ENCODE measurements at places on chromosomes 2 and 18.

- DNase-seq, result no peak
Observed at GRCh38 chr18:51164342-51164741, 33.1 kb downstream of the MEX3C start.

DNA sequence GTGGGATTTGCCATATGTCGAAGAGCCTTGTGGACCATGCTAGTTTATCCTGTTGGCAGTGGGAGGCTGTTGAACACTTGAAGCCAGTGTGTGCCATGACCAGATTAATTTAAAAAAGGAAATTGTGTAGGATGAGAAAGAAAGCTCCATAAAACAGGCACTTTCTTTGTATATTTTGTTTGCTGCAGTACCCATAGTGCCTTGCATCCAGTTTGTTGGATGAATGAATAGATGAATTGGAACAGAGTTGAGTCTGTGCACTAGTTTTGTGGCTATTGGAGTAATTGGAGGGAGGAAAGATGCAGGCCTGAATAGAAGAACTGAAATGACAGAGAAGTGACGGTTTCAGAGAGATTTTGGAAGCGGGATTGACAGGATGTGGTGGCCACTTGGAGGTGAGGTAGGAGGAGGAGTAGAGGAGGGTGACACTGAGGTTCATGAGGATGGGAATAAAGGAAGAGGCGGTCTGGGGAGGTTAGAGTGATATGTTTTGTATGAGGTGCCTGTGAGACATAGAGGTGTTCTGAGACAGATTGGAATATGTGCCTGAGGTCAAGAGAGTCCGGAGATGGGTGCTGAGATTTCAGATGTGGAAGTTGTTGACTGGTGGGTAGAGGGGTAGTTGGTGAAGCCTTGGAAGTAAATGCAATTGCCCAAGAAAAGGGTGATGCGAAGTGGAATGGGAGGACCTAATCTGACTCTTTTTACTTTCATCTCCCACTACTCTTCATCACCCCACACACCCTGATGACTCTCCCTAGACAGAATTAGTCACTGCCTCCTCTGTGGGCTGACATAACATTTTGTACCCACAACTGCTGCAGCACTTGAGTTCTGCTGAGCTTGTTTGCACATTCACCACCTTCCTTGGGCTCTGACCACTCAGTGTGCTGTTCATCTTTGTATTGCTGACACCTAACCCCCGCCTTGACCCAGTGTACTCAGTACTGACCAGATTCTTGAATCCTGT lies 5.1 kb downstream of the DGUOK start:
- DNase-seq, result peak; percentile 17

- no peak for DNase-seq
Observed at GRCh38 chr2:19373352-19373751, 14.9 kb upstream of the OSR1 start.

DNA sequence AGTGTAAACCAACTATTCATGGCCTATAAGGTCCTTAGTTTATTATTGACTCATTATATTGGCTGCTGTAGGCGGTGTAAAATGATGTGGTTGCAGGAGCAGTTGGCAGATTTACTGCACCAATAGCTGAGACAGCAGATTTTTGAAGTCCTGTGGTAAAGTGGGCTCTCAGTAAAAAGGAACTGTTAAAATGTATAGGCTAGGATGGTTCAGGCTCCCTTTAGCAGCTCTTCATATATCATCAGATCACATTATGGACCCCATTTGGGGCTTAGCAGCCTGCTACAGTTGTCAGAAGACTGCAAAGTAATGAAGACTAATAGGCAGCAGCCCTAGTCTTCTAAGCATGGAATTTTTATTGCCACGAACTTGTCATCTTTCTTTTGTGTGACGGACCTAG lies 27.8 kb downstream of the MTX2 start:
- DNase-seq, result no peak

- no peak for DNase-seq
Observed at GRCh38 chr2:40700231-40700954, 248.5 kb upstream of the SLC8A1 start.

DNA sequence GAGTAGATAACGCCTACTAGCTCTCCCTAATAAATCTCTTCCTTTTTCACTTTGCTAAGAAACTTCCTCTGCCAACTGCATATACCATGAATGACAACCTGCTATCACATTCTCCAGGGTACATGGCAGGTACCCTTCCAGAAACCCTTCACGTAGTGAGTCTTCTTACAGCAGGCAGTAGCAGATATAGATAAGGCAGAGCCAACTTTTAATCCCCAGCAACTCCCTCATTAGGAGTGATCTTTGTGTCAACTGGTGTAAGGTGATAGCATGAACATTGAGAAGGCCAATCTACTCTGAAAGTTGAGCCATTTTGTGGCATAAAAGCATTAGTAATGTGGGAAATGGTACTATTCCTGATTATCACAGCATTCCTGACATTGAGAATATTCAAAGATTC lies 5.7 kb upstream of the STK17B start:
- no peak for DNase-seq

DNA sequence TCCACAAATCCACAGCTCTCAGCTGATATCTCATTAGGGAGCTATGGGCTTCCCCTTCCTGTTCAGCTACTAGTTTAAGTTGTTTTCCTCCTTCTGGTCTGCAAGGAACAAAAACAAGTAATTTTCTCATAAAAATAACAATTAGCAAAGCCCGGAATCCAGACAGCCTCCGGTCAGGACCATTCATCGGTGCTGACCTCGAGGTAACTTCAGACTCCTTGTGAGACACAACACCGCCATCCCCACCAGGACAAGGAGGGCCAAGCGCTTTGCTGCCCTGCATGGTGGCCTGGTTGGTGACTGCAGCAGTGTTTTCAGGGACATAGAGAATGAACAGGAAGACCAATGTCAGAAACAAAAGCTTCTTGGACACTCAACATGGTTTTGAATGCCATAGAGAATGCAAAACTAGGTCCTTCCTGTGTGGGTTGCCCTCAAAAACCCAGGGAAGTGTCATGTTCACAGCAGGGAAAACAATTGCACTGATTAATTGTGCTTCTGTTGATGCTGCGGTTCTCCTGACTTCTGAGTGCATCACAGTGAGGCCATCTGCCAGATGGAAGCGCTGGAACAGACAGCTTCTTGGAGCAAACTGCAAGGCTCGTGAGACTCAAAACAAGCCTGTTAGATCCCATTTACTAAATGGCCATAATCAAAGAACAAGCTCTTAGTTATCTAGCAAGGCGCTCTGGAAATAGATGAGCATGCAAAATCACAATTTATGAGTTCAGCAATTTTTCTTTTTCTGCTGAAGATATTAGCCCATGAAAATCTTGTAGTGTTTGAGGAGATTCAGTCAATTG lies 77.1 kb downstream of the HS1BP3 start:
- peak; percentile 58 for DNase-seq

GRCh38 chr2:112683550-112684414 lies 37.0 kb upstream of the NT5DC4 start:
- no peak for DNase-seq

DNA sequence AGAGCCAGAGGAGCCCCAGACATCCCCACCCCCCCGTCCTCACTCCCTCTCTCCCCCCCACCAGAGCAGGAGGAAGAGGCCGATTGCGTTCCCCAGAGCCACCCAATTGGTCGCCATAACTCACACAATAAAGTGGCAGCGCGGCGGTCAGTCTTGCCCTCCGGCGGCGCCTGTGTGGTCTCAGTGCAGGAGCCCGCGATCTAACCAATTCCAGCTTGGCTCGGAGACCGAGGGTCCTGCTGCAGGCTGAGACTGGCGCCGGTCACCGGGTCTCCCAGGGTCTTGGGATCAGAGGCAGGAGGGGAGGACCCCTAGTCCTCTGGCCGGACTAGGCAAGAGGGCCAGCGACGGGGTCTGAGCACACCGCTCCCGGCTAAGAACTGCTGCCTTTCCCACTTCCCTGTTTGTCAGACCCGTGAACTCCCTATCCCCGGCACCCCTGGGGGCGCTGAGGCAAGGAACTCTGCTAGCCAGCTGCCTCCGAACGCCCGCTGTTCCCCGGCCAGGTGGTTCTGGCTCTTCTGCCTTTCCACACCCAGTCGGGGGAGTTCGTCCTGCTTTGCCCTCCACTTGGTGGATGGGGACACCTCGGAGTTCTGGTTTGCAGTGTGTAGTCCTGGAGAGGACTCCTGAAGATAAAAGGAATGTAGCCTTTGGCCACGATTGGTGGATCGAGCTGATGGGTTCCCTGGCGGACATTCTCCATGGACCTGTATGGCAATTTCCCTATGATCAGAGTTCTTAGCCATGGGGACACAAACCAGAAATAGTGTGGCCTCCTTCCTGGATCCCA lies 1.0 kb upstream of the HOXD12 start:
- DNase-seq, result no peak

DNA sequence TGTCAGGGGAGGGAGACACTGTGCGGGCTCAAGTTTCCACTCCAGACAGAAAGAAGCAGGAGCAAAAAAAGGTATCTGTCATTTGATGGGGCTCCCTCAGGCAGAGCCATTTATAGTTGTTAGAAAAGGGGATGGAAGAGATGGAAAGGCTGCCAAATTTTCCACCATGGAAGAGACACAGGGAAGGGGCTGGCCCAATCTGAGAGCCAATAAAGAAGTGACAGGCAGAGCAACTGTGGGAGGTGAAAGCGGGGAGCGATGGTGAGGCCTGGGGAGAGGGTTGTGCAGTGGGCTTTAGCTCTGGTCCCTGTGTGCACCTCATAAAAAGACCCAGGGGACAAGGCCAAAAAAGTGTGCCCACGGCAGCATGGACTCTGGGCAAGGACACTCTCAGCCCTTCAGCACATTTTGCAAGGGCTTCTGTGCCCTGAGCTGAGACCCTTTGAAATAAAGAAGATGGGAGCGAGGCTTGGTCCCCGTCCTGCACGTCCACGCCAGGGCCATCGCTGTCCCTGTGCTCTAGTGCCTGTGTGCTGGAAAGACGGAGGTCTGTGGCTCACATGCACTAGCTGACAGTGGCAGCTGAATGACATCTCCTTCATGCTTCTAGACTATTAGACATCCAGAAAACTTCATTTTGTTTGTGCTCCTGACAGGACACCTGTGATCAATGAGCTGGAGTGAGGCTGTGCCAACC lies 456.7 kb upstream of the HS6ST1 start:
- DNase-seq, result no peak

DNA sequence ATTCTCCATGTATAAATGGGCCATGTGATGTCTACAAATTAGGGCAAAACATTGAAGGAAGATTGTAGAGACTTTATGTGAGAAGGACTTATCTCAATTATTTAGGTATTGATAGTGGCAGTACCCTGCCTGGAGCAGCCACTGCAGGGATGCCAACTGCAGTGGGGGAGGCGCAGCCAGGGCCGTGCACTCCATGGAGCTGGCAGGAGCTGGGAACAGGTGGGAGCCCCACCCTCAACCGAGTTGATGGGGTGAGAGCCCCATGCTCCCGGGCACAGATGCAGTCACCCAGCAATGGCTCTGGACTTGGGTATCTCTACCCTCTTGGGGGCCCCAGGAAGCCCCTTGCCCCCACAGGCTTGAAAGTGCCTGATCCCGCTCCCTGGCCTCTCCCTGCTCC lies 564.3 kb downstream of the SLC4A3 start:
- DNase-seq, result no peak

DNA sequence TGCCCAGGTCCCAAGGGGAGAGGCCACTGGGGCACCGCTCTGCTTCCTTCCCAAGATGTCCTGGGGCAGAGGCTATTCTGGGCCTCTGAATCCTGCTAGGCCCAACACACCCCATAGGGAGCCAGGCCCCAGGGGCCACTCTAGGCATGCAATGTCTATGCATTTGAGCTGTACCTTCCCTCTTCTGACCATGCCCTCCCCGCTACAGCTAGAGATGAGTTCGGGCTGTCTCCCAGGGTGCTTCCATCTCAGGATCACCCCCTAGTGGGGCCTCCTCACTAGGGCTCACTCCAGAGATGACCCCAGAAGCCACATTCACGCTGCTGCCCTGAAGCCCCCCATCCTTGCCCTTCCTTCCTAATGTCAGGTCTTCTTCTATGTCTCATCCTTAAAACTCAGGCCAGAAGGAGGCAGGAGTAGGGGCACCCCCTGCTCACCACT lies 54.4 kb downstream of the TNS1 start:
- no peak for DNase-seq

GRCh38 chr2:233638836-233639235 lies 2.6 kb downstream of the UGT1A10 start:
- no peak for DNase-seq

DNA sequence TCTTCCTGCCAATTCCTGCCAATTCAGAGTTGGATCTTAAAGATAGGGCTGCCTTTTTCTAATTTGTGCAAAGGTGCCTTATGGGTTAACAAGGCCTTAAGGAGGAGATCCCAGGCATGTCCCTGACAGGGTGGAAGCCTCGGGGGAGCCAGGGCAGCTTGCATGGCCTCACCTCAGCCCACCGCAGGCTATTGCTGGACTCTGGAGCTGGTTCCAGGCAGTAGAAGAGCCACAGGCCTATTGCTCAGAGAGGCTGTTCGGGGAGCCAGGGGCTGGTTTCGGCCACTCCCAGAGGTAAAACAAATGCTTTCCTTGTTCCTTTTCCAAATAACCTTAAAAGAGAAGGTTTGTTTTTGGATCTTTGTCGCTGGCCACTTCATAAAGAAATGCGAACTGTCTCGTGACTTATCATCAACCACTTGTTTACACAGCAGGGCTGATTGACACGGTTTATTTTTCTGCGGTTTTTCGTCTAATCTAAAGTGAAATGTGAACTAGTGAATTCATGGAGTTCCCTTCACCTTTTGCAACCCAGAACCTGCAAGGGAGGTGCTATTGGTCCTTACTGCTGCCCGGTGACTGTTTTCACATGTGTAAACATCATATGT lies 108.6 kb downstream of the APOB start:
- DNase-seq, result no peak

DNA sequence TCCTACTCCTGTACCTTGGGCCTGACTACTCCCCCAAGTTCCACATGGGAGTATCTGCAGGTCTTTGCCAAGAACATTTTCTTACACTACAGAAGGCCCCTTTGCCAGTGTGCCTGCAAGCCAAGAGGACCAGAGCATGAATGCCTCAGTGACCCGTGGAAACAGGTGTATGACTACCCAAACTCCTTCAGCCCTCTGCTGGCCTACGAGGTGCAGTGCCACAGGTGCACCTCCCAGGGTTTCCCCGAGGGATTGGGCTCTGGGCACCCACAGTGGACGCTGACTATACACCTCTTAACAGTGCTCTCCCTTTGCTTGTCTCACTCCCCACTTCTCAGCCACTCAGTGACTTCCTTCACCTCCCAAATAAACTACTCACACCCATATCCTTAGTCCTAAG lies 91.4 kb downstream of the COL6A3 start:
- DNase-seq, result no peak

DNA sequence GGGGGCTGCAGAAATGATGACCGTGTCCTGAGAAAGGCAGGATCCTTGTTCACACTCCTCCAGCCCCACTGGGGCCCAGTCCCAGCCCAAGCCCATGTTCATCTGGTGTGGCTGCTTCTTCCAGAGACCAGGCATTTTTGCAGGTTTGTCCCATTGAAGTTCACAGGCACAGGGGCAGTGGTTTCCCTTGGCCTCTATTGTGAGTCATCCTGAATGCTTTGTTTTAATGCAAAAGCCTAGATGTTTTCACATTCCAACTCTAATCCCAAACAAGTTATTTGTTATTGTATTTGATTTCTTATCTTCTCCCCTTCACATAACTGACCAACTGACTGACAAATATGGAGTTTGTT lies 426.4 kb upstream of the ID2 start:
- DNase-seq, result peak; percentile 20

- DNase-seq, result no peak
Observed at GRCh38 chr2:108629417-108629816, 89.9 kb upstream of the RANBP2 start.

GRCh38 chr2:27353762-27354596 lies 2.6 kb downstream of the GTF3C2 start:
- DNase-seq, result peak; percentile 75

- no peak for DNase-seq
Observed at GRCh38 chr2:104476075-104476474, 377.8 kb upstream of the POU3F3 start.

GRCh38 chr2:604854-605524 lies 72.2 kb downstream of the TMEM18 start:
- no peak for DNase-seq

Measured in MG63 (cell line).